A549 treated with ZK216348 at 1 μM for 4 hours (cell line): ENCODE measurements at places on chromosomes 3 and 15. TPM values are rescaled to one million over a fixed set of nuclear protein-coding genes. Genes with fewer than 3 reads are reported as not detected.

The LSAMP gene
- total RNA-seq = 0.04 to 0.49 TPM (median 0.08 TPM) in 5 replicates

The KCTD6 gene
- 5.1 to 9.5 TPM (median 8.0 TPM) in 5 replicates for total RNA-seq

The ACSBG1 gene
- 0.09 to 0.51 TPM (median 0.39 TPM) in 5 replicates for total RNA-seq

The PATL2 gene
- total RNA-seq = 0.13 to 0.28 TPM (median 0.27 TPM) in 3 of 5 replicates, not detected in the others

The IGDCC3 gene
- total RNA-seq = 0.12 to 0.19 TPM (median 0.13 TPM) in 3 of 5 replicates, not detected in the others

The GOLGA8S gene
- total RNA-seq = 0.12 to 0.25 TPM (median 0.18 TPM) in 5 replicates

The CIP2A gene
- total RNA-seq = 13.2 to 23.3 TPM (median 19.4 TPM) in 5 replicates

The UBAP1L gene
- total RNA-seq = 0.29 to 1.3 TPM (median 0.88 TPM) in 5 replicates

The TTLL13 gene
- total RNA-seq = 0.11 to 0.43 TPM (median 0.16 TPM) in 4 of 5 replicates, not detected in the other

The MCF2L2 gene
- 0.14 to 0.83 TPM (median 0.26 TPM) in 5 replicates for total RNA-seq

The OXTR gene
- 8.7 to 11.7 TPM (median 10.3 TPM) in 5 replicates for total RNA-seq

The MOBP gene
- total RNA-seq = 0.15 to 0.36 TPM in 2 of 5 replicates, not detected in the others

The FBXL2 gene
- total RNA-seq = 6.4 to 9.5 TPM (median 8.6 TPM) in 5 replicates

The ACTR8 gene
- 14.5 to 17.8 TPM (median 15.9 TPM) in 5 replicates for total RNA-seq

The TPRG1 gene
- total RNA-seq = 0.09 to 0.40 TPM (median 0.25 TPM) in 4 of 5 replicates, not detected in the other

The OIP5 gene
- 11.9 to 15.8 TPM (median 13.8 TPM) in 5 replicates for total RNA-seq

The MYD88 gene
- 21.3 to 27.1 TPM (median 25.9 TPM) in 5 replicates for total RNA-seq

The ARIH1 gene
- 60.9 to 83.7 TPM (median 73.5 TPM) in 5 replicates for total RNA-seq

The ADCY5 gene
- total RNA-seq = 0.23 to 0.45 TPM (median 0.32 TPM) in 5 replicates

The WDR48 gene
- 16.0 to 24.9 TPM (median 24.2 TPM) in 5 replicates for total RNA-seq

The BCL2A1 gene
- total RNA-seq = 10.0 to 22.2 TPM (median 11.4 TPM) in 5 replicates

The BSN gene
- 0.04 to 0.16 TPM (median 0.16 TPM) in 5 replicates for total RNA-seq

The TEX264 gene
- total RNA-seq = 50.6 to 79.9 TPM (median 73.0 TPM) in 5 replicates

The CACNA2D3 gene
- total RNA-seq = 0.04 to 0.29 TPM (median 0.07 TPM) in 3 of 5 replicates, not detected in the others

The RBPMS2 gene
- 5.9 to 10.1 TPM (median 8.5 TPM) in 5 replicates for total RNA-seq

The SPINK8 gene
- not detected in 5 replicates for total RNA-seq

The FILIP1L gene
- 0.11 to 0.27 TPM (median 0.18 TPM) in 4 of 5 replicates, not detected in the other for total RNA-seq

The EIF5A2 gene
- 10.3 to 15.6 TPM (median 13.9 TPM) in 5 replicates for total RNA-seq

The C3orf70 gene
- 0.02 to 0.04 TPM in 2 of 5 replicates, not detected in the others for total RNA-seq
